ENCODE measurements at places on chromosomes 3 and 15.

DNA sequence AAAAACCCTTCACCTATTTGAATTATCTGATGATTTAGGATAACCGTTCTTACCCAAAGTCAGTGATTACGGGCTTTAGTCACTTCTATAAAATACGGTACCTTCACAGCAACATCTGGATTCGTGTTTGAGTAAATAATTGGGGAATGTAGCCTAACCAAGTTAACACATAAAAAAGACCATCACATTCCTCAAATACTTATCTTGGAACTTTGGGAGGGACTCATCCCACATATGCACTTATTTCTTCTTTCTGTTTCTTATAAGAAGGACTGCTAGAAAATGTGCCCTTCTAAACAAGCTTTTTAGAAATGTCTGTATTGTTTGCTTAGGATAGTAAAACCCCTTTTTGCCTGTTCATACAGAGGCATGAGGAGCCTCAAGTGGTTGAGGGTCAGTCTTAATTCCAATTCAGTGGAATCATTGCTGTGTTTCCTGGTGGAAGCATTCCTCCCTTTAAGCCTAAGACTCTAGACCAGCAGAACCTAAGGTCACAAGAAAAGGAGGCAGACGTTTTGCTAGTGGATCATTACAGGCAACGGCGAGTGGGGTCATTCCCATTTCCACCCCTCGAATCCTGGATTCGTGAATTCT lies 67.5 kb downstream of the TMEM44 start:
- no peak for DNase-seq

- DNase-seq = no peak
Observed at GRCh38 chr3:149717391-149718056, 34.8 kb downstream of the COMMD2 start.

GRCh38 chr15:59200560-59200959 lies 6.1 kb upstream of the LDHAL6B start:
- DNase-seq = no peak

DNA sequence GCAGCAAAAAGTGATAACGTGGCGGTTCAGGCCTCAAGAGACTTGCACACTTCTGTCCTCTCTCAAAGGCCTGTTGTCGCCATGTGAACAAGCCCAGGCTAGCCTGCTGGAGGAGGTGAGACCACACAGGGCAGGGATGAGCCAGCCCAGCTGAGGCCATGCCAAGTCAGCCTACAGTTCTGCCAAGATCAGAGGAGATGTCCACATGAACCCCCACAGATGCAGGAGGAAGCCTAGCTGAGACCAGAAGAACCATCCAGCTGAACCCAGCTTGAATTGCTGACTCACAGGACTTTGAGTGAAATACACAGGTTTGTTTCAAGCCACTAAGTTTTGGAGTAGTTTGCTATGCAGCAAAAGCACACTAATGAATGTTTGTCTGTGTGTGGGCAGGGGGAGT lies 50.3 kb upstream of the SEC13 start:
- DNase-seq = no peak

- DNase-seq = no peak
Observed at GRCh38 chr3:104359546-104359945, 1007.2 kb upstream of the ALCAM start.

- DNase-seq = no peak
Observed at GRCh38 chr3:9918261-9919038, 1.6 kb downstream of the IL17RC start.

GRCh38 chr3:55964491-55964985 lies 477.4 kb upstream of the WNT5A start:
- DNase-seq = no peak

- no peak for DNase-seq
Observed at GRCh38 chr15:56533731-56534403, 68.9 kb upstream of the MNS1 start.
